ENCODE measurements at places on chromosomes 3 and 15. TPM values are rescaled to one million over a fixed set of nuclear protein-coding genes. Genes with fewer than 3 reads are reported as not detected.

The EHD4 gene
- 8.6 TPM for total RNA-seq

The FAM174B gene
- 1.4 TPM for total RNA-seq

The ARNT2 gene
- 7.0 TPM for total RNA-seq

The INO80 gene
- 16.2 TPM for total RNA-seq
